ENCODE measurements at places on chromosomes 5 and 9.

DNA sequence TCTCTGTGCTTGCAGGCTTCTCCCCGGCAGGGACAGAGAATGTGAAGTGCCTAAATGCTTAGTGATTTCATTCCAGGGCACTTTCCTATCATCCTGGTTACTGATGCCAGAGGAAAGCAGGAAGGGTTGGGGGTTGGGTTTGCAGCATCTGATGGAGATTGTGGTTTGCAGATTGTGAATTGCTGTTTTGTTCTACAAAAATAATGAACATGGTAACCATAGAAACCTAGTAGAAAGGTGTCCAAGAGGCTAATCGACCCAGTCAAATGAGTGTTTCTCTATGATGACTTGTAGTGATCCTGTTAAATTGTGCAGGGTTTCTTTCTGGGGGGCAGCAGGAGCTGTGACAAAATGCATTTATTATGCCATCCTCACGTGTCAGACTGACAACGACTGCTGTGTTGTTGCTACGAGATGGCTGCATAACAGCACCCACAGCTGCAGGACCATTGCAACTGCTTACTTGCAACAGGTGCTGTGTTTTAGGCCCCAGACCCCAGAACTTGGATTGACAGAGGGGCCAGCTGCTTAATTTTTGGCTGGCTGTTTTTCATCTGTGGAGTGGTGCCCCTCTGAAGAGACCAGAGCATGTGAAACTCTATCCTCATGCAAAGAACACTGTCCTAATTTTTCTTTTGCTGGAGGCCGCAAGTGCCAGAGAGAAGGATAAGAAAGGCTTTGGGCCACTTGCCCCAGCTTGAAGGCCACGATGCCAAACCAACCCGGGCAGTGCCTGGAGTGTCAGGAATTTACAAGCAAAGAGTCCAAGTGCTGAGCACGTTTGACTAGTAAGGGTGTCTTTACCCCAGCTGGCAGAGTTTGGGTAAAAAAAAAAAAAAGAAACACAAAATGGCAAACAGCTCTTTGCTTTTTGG lies 397.8 kb downstream of the GADD45G start:
- DNase-seq: no peak

- DNase-seq: peak; percentile 75
Observed at GRCh38 chr5:128674837-128675446, 136.9 kb upstream of the FBN2 start.

GRCh38 chr5:38551030-38552017 lies 5.1 kb downstream of the LIFR start:
- DNase-seq: peak; percentile 80

GRCh38 chr5:96388176-96388575 lies 44.9 kb downstream of the PCSK1 start:
- DNase-seq: no peak

GRCh38 chr9:72412483-72413040 lies 47.6 kb upstream of the ZFAND5 start:
- DNase-seq: no peak

DNA sequence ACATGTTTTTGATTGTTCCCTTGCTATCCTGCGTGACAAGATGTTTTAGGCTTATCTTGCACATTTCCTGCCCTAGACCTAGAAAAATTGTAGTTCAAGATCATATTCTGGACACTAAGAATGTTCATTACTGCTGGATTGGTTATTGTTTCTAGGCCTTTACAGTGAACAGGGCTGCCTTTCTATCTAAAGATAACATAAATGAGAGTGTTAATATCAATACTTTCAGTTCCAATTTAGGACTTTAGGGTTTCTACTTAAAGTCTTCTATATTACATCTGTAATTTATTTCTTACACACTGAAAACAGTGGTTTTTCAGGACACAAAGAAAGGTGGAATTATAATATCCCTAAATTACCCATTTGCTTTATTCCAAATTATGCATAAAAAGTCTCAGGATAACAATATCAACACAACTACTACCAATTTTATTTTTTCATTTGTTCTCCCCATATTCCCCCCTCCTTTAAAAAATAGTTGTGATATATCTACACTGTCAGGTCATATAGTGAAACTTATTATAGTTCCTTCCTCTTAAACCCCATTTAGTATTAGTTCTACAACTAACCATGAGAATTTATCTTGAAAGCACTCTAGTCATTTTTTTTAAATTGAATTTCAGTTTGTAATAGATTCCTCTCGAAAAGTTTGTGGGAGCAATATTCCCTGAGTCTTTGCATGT lies 293.9 kb upstream of the RIOK2 start:
- no peak for DNase-seq

DNA sequence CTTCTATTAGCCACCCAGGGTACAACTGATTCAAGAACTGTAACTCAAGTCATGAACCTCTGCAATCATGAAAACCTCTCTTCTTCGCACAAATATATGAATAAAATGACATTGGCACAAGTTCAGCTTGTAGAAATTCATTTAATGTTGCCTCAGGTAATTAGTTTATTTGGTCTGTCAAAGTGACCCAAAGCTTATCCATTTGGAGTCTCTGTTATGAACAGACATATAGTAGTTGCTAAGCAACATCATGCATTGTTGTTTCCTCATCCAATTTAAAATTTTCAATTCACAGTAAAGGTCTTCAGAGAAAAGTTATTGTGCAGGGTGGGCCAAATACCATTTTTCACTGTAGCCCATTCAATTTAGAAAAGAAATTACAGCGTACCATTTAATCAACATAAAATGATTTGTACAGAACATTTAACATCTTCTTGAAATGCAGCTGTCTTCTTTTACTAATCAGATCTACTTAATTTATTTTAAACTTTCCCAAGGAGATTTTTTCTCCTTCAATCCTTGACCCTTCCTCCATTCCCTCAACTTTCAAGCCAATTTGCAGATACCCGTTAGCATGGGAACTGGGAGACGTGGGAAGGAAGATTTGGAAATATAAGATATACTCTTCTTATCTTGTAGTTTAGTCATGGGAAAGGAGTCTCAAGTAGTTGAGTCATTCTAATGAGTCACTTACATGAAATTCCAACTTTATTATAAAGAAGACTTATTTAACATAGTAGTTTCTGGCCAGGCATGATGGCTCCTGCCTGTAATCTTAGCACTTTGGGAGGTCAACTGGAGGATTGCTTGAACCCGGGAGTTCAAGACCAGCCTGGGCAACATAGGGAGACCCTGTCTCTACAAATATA lies 231.3 kb downstream of the ATPSCKMT start:
- DNase-seq: no peak

GRCh38 chr5:54519509-54519876 lies 1.9 kb downstream of the SNX18 start:
- no peak for DNase-seq

DNA sequence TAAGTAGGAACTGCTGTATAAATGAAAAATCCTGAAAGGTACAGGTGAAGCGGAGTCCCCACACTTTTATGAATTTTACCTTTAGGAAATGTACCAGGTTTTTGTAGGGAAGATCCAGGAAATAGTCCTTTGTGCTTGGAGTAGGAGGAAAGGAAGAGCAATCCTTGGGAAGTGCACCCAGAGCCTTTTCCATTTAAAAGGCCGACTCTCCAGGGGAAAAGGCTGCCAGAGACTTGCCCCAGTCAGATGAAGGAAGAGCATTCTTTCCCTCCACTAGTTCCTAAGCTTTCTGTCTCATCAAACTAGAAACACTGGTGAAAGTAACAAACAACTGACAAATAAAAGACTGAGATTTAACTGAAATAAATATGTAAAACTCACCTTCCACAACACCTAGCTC lies 779.4 kb upstream of the CDH6 start:
- peak; percentile 17 for DNase-seq

DNA sequence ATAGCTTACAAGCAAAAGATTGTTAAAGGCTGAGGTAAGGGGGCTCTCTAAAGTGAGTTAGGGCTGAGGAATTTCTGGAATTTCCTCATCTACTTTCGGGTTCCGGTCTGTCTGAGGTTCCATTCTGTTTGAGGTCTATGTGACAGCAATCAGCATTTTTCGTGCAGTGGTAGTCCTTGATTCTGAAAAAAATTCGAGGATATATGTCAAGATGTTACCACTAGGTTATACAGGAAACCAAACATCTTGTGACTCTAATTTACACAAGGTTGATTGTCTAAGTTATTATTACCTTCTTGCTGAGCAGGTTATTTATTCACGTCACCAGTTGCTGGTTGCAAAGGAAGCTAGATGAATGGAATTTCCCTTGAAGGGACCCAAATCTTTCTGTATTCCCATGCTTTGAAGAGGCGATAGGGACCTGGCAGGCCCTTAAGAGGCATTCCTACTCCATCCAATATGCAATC lies 35.2 kb downstream of the RLN2 start:
- DNase-seq: peak; percentile 89

GRCh38 chr5:139404484-139404840 lies 573 bp upstream of the SPATA24 start:
- no peak for DNase-seq

DNA sequence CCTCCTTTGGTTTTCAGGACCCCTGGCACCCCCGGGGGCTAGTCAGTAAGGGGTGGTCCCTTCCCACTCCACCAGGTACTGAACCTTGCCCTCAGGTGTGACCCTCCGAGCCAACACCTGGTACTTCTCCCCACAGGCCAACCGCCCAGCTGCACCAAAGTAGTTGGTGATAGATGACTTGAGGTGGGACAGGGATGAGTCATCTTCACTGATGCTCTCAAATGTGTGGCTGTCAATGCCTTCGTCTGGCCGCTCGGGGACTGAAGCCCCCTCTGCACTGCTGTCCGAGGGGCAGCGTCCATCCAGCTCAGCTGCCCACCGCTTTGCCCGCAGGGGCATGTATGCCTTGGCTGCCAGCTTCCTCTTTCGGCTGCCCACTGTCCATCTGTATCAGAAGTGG lies 15.2 kb upstream of the PSMD5 start:
- DNase-seq: no peak

DNA sequence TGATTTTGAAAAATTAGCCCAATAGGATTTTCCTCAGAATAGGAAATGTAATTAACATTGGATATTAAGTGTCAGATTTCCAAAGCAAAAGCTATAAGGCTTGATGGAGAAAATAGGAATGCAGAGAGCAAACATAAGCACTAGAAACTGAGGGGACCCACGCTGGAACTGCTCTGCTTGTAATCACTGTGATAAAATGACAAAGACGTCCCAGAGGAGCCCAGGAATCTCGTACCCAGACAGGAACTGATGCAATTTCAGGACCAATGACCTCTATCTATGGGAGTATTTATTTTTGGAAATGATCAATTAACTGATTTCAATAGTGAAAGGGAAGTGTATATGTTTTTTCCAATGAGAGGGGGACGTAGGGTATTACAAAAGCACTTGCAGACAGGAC lies 714.5 kb upstream of the WWC1 start:
- peak; percentile 46 for DNase-seq

DNA sequence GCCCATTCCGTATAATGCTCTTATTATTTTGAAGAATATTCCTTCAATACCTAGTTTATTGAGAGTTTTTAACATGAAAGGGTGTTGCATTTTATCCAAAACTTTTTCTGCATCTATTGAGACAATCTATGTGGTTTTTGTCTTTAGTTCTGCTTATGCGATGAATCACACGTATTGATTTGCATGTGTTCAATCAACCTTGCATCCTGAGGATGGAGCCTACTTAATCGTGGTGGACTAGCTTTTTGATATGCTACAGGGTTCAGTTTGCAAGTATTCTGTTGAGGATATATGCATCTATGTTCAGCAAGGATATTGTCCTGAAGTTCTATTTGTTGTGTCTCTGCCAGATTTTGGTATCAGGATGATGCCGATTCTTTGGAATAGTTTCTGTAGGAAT lies 1070.3 kb upstream of the CDH18 start:
- DNase-seq: no peak

GRCh38 chr5:448061-448765 lies 5.2 kb downstream of the EXOC3 start:
- DNase-seq: no peak

- DNase-seq: peak; percentile 17
Observed at GRCh38 chr5:97042996-97043395, 99.4 kb downstream of the LIX1 start.

DNA sequence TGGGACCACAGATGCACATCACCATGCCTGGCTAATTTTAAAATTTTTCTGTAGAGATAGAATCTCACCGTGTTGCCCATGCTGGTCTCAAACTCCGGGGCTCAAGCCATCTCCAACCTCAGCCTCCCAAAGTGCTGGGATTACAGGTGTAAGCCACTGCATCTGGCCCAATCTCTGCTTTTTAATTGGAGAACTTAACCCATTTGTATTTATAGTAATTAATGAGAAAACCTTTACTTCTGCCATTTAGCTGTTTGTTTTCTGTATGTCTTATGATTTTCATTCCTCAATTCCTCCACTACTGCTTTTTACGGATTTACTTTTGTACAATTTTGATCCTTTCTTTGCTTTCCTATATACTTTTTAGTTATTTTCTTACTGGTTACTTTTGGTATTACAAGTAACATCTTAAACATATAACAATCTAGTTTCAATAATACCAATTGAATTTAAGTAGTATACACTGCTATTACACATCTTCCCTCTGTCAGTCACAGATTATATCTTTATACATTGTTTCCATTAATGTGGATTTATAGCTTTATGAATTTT lies 26.1 kb downstream of the RALGDS start:
- no peak for DNase-seq

- DNase-seq: peak; percentile 87
Observed at GRCh38 chr9:35954942-35955546, 2.9 kb downstream of the OR2S2 start.

GRCh38 chr5:103808464-103809106 lies 246.0 kb upstream of the NUDT12 start:
- peak; percentile 84 for DNase-seq

DNA sequence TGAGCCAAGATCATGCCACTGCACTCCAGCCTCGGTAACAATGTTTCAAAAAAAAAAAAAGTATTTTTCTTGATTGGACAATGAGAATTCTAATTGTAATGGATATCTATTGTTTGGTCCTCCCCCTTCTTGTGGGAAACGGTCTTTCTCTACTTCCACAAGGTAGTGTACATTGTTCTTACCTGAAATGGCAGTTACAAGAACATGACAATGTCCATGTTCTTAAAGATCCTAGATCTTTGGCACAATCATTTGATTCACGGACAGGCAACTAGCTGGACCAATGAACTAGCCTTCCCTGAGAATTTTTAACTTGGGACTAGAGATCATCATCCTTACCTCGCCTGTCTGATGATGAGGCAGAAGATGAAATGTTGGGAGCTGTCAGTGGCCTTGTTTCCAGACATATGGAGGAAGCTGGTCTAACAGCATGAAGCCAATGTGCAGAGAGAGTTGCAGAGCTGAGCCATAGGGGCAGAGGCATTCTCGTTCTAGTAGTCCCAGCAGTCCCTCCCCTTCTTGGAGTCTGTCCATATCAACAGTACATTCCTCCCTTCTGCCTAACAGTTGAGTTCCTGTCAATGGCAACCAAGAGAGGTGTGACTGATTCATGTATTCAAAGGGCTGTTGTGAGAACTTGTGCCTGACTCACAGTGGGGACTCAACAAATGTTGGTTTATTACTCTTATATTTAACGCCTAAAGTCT lies 2.1 kb upstream of the MARCHF6 start:
- DNase-seq: no peak

DNA sequence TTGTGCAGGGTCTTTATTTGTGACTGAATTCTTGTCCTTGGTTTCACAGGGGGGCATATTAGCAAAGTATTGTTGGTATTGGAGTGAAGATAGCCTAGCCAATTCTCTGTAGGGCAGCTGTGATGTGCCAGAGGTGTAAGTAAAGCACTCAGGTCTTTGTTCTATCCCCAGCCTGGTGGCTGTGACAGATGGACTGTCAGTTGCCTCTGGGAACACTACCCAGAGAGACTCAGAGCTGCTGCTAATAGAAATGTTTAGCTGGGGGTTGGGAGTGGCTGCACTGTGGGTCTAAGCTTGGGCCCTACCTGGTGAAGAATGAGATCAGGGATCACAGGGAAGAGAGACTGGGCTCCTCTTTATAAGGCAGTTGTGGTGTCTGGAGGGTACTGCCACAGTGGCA lies 1006.5 kb upstream of the TYRP1 start:
- DNase-seq: no peak

Measured in GM23338 (cell line).